ENCODE measurements at places on chromosomes 4 and X.

DNA sequence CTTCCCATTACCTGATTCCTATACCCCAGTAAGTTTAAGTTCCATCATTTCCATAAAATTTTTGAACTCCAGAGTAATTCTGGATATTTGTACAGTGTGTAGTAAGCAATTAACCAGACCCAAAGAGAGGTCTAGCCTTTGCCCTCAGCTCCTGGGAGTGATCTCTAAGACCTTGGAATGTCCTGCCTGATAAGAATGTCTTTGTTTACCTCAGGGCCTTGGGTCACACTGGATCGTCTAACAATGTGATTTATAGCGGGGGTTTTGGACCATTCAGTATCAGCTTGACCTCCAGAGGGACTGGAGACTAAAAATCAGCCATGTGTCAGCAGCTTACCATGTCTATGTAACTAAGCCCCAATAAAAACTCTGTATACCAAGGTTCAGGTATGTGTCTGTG, 330.9 kb upstream of the PPP1R2C start:
- no peak for DNase-seq

DNA sequence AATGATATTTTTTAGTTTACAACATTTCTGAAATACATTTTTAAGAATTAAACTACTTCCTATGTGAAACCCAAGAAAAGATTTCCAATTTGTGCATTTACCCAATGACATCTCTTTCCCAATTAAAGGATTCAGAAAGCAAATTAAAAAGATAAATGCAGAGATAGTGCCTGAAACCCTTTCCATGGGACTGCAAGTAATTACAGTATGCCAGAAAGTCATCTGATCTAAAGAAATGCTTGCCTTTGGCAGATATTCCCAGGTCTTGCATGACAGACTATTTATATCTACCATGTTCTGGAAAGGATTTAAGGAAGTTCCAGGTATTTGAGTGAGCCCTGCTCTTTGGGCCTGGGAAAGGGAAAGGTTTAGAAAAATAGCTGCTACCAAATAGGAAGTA, 41.6 kb upstream of the CXorf38 start:
- no peak for DNase-seq

DNA sequence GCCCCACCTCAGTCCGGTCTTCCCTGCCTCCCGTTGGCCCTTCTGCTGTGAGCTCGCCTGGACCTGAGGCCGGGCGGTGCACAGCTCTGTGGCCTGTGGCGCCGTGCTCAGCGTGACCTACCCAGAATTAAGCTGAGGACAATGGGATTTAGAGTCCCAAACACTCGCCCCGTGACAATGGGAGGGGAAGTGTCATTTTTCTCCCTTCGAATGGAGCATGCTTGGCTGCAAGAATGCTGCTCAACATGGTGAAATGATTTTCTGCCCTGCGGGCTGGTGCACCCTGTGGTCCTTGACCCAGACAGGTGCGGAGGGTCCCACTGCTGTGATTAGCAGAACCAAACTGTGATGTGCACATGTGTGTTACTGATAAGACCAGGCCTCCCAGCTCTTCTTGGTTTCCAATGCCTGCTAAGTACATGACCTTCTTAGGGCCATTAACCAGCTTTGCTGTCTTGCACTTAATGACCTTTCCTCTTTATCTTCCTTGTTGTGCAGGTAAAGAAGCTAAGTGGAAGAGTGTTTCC, 772 bp downstream of the EOLA1 start:
- DNase-seq, result no peak

GRCh38 chr4:9703391-9703790, 78.0 kb upstream of the DRD5 start:
- peak; percentile 68 for DNase-seq

GRCh38 chr4:38734446-38734845, 48.3 kb downstream of the TLR10 start:
- no peak for DNase-seq
